Myometrial cell (primary cell): ENCODE measurements at places on chromosomes 3 and 15. TPM values are rescaled to one million over a fixed set of nuclear protein-coding genes. Genes with fewer than 3 reads are reported as not detected.

The MESP2 gene
- total RNA-seq: under 0.01 and 2.8 TPM in 2 replicates

The THPO gene
- not detected in 2 replicates for total RNA-seq

The IFT57 gene
- total RNA-seq: 49.1 and 84.2 TPM in 2 replicates

The MLF1 gene
- total RNA-seq: 17.0 and 17.2 TPM in 2 replicates

The SCAANT1 gene
- total RNA-seq: not detected in 2 replicates

The ALS2CL gene
- 1.8 and 2.3 TPM in 2 replicates for total RNA-seq
